ENCODE measurements at places on chromosomes 6 and 20.

- DNase-seq = no peak
These were observed 24.0 kb downstream of the JAG1 start for GRCh38 chr20:10649797-10650160.

DNA sequence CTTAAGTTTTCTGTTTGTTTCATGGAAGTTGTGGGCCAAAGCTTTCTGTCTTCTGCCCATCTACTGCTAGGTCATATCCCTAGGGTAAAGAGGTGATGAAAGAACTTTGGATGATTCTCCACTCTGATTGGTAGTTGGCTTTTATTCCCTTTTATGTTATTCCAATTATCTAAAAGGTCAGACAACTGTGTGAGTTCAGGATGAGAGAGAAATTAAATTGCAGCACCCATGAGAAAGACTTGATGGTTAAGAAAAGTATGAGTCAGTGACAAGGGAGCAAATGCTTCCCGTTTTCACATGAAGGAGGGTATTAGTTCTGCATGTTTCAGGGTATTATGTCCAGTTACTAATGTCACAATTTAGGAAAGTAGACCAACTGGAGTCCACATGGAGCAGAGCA lies 136.3 kb downstream of the CD109 start:
- DNase-seq = no peak

DNA sequence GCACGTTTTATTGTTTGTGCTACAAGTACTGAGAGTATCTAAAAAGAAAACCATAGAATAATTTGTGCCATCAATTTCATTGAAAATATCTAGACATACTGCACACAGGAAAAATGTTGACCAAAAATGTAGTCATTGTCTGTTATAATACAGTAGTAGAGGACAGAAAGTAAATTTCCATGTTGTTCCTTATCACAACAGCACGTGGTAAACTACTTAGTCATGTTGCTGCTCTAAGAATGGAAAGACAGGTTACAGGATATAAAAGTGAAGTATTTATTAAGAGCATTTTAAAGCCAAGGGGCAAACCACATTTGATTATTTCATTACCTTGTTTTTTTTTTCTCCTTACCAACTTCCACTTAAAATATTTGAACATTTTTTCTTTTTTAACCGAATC lies 89.0 kb upstream of the CEP85L start:
- no peak for DNase-seq

- DNase-seq = no peak
These were observed 256.9 kb downstream of the CDH26 start for GRCh38 chr20:60214901-60215815.

- DNase-seq = no peak
These were observed 109.6 kb downstream of the KIF6 start for GRCh38 chr6:39615622-39616021.

DNA sequence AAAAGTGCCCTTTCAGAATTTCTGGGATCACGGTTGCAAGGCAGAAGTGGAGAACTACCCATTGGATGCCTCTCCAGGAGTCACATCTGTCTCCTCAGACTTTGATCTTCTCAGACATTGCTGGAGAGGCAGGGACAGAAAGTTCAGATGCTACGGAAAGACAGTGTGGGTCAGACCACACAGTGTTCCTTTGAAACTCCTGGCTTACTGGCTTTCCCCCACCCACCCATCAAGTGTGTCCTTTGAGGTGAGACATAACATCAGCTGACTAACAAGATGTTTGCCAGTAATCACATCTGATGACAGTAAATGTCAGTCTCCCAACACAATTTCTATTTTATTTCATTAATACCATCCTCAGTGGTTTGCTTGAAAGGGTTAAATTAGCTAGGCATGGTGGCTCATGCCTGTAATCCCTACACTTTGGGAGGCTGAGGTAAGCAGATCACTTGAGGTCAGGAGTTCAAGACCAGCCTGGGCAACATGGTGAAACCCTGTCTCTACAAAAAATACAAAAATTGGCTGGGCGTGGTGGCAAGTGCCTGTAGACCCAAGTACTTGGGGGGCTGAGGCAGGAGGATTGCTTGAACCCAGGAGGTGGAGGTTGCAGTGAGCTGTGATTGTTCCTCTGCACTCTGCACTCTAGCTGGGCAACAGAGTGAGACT lies 67.2 kb upstream of the SNX9 start:
- no peak for DNase-seq

- no peak for DNase-seq
These were observed 27.8 kb downstream of the ERMARD start for GRCh38 chr6:169779092-169779815.

GRCh38 chr6:161882196-161882765 lies 608.4 kb upstream of the AGPAT4 start:
- peak; percentile 51 for DNase-seq
